ENCODE measurements at places on chromosomes 6 and 20.
A peak's percentile ranks its signal among the peaks of the same experiment; 100 is the strongest.

DNA sequence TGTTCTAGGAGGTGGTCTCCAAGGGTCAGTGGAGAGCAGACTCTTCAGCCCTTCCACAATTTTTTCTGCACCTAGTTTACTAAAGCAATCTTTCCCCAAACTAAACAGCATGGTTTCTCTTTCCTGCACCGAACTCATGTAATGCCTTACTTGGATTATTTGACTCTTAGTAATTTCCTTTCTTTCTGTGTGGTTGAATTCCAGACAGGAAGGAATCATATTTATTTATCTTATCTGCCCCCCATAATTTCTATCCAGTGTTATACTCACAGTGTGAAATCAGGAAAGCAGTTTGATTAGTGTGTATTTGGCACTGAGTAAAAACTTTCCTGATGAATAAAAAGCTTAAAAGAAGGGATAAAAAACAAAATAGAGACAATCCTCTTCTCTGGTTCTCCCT, 140.3 kb upstream of the STMND1 start:
- no peak for DNase-seq

- no peak for DNase-seq
Observed at GRCh38 chr6:110048221-110048875, 70.2 kb downstream of the GPR6 start.

DNA sequence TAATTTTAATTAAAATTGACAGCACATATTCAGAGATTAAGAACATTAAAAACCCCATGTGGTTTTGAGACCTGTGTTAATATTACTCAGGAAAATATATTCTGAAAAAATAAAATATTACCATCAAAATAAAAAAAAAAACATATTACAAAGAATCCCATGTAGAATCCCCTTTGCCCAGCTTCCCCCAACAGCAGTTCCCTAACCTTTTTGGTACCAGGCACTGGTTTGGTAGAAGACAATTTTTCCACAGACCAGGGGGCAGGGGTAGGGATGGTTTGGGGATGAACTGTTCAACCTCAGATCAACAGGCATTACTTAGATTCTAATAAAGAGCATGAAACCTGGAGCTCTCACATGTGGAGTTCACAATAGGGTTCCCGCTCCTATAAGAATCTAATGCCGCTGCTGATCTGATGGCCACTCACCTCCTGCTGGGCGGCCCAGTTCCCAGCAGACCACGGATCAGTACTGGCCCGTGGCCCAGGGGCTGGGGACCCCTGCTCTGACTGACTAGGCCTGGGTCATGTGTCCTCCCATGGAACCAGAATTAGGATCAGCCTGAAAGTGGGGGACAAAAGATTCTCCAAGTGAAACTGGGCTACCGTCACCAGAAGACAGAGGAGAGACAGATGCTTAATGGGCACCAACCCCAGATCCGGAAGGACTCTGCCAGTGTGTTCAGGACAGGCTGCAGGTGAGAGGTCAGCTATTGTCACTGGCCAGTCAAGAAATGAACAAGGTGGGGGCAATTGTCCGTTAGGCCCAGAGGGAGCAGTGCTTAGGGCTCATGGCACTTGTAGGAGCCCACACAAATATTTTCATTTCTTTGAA, 235.5 kb downstream of the PREX1 start:
- no peak for DNase-seq

GRCh38 chr20:32971703-32972161, 32.5 kb downstream of the SUN5 start:
- no peak for DNase-seq

DNA sequence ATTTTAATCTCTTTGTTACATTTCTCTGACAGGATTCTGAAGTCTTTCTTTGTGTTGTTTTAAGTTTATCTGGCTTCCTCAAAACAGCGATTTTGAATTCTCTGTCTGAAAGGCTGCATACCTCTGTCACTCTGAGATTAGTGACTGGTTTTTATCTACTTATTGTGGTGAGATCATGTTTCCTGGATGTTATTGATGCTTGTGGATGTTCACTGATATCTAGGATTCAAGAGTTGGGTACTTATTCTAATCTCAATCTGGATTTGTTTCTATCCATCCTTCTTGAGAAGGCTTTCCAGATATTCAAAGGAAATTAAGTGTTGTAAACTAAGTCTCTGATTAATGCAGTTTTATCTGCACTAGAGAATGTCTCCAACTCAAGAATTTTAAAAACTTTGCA, 1076.1 kb upstream of the ADGRB3 start:
- peak; percentile 16 for DNase-seq

DNA sequence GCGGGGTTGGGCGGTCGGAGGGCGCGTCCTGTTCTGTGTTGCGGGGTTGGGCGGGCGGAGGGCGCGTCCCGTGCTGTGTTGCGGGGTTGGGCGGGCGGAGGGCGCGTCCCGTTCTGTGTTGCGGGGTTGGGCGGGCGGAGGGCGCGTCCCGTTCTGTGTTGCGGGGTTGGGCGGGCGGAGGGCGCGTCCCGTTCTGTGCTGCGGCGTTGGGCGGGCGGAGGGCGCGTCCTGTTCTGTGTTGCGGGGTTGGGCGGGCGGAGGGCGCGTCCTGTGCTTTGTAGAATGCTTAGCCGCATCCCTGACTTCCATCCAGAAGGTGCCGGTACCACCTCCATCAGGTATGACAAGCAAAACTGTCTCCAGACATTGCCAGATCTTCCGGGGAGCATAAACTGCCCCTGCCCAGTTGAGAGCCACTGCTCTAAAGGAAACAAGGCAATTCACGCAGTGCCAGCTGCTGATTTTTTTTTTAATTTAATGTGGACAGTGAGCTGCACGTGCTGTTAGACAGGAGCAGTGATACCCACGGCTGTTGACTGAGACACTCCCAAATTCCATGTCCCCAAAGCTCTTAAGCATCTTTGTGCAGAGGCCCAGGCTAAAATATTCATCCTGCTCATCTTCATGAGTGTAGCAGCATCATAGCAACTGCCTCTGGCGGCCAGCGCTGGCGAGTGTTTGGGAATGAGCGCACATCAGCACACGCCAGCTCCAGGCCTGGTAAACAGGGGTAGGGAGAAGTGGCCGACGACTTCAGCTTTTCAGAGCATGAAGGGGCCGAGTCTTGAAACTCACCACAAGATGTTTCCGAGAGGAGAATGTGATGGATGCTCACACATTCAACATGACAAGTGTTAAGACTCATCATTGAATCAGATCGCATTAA, 284.4 kb upstream of the CDH4 start:
- DNase-seq, result no peak

GRCh38 chr6:149063468-149063867, 254.0 kb upstream of the TAB2 start:
- DNase-seq, result no peak

- no peak for DNase-seq
Observed at GRCh38 chr6:75397171-75397570, 96.4 kb downstream of the FILIP1 start.

DNA sequence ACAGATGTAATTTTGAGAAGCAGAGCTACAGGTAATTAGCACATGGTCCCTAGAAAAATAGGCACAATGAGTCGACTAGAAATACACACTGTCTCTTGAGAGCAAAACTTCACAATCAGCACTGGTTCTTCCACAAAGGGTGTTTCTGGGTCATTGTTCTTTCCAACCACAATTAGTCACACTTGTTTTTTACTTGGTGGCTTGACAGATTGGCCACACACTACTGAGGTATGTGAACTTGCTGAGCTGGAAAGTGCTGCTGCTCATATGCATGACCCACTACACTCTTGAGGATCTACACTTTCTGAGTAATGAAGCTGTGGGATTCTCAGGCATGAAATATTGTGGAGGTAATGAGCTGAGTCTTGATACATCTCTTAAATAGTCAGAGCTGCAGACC, 347.7 kb downstream of the BCKDHB start:
- DNase-seq, result peak; percentile 94

- DNase-seq, result no peak
Observed at GRCh38 chr20:15767586-15767985, 805.7 kb downstream of the KIF16B start.

- DNase-seq, result no peak
Observed at GRCh38 chr6:118260833-118261232, 287.3 kb upstream of the PLN start.

- no peak for DNase-seq
Observed at GRCh38 chr6:168536196-168536595, 95.2 kb downstream of the SMOC2 start.

DNA sequence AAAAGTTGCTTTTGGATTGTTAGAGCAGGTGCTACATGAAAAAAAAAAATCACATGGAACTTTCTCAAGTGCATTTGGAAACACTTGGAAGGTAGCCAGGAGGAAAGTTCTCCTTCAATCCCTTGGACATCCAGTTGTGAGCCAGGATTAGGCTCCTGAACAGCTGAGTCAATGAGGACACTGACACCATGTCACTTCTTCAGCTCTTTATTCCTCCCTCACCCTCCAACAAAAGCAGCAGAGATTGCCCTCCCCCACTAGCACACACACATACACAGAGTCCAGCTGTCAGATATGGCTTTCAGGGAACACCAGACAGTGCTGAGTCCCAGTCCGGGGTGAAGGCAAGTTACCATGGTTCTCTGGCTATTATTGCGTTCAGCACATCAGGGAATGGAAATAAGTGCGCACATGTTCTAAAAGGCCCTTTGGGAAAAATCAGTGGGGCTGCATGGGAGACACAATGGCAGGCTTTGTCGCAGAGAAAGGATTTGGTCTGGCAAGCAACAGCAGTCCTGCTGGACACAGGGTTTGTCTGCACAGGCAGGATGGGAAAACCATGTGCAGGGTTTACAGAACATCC, 124.7 kb upstream of the MARCKS start:
- peak; percentile 38 for DNase-seq

- peak; percentile 36 for DNase-seq
Observed at GRCh38 chr6:134503585-134504281, 185.8 kb upstream of the SGK1 start.

DNA sequence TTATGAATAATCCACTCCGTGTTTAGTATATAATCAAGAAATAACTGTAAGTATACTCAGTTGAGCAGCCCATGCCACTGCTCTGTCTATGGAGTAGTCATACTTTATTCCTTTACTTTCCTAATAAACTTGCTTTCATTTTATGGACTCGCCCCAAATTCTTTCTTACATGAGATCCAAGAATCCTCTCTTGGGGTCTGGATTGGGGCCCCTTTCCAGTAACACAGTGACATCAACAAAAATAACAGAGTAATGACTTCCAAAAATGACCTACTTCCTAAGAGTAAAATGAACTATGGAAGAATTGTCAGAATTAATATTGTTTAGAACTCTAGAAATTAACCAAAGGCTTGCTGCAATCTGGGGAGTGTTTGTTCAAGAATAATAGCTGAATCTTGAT, 8.8 kb downstream of the OR2H1 start:
- no peak for DNase-seq

DNA sequence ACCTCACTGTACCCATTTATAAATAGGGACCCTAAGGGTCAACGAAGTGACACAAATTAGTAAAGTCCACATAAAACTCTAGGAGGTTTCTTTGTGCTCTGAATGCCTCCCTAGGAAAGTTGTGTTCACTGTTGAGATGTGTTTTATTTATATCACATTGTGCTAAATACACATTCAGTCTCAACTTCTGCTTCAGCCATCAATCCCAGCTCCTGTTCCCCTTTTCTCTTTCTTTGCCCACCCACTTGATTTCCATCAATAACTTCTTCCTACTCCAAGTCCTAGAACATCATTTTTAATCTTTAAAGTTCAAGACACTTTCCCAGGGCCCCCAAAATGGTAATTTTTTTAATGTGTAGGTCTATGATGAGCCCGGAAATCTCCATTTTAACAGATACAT, 208.3 kb upstream of the RAB32 start:
- DNase-seq, result no peak

DNA sequence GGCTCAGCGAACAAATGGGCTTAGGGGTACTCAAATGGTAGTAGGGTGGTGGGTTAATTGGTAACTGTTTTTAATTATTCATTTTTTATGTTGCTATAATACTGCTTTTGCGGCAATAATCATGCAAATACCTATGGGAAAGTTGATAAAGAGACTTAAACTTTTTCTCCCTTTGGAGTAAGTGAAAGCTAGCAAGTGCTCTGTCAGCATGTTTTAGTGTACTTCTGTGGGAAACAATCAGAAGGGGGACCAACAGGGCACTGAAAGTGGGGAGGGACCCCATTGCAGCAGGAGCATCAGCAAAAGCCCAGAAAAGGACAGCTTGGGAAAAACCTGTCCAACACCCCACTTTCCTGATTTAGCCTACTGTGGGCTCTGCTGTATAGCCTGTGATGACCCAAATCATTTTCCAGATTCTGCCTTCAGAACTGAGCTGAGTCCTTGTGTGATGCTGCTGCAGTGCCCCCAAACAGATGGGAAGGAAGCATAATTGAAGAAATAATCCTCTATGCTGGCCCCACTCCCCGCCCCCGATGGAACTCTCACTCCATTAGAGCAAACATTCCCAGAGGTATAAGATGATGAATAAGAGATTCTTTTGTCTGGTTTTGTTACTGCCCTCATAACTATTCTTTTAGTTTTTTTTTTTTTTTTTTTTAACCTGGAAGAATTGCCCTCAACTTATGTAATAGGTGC, 322.8 kb downstream of the CD83 start:
- no peak for DNase-seq

DNA sequence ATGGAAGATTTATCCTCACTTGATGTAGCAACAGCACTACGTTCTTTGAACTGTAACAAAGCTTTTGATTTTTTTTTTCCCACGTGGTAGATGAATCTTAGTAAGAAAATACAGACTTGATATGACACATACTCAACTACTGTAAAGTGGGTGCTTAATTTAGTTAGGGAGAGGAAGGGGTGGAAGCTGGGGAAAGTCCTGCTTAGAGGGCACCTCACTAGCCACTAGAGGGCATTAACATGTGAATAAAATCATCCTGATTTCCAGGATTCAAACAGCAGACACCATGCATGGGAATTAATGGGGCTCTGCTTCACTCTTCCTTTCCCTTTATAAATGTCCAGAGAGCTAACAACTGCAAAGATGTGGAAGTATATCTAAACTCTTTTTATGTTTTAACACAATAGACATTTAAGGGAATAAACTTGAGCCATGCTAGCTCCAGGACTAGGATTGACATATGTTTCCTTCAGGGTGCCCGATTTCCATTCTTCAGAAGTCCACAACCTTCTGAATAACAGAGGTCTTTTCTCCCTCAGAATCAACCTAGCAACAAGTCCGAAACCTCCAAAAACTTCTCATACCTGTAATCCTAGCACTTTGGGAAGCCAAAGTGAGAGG, 250.1 kb downstream of the ATXN1 start:
- peak; percentile 49 for DNase-seq

DNA sequence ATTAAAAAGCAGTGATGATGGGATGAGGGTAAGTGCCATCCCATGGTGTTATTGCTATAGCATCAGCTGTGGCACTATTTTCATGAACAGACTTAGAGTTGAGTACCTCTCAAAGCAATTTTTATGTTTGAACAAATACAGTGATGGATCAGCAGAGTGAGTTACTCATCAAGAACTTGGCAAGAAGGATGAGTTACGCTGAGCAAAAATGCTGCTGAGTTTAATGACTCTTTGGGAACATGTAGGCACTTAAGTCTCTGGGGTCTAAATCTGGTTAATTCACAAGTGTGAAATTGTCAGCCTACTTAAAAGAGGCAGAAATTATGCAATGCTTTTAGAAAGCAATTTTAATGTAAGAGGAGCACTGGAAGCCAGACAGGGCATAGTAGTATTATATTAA, 78.5 kb upstream of the AHI1 start:
- DNase-seq, result peak; percentile 70

- DNase-seq, result peak; percentile 91
Observed at GRCh38 chr20:38165089-38165965, at the start of gene TGM2. Gene TGM2 (minus strand): TSS chr20:38165270. CDS start chr20:38165198, 72 bp downstream.

All from astrocyte of the hippocampus (primary cell).